ENCODE measurements at places on chromosomes 2 and 18.
A peak's percentile ranks its signal among the peaks of the same experiment; 100 is the strongest.

DNA sequence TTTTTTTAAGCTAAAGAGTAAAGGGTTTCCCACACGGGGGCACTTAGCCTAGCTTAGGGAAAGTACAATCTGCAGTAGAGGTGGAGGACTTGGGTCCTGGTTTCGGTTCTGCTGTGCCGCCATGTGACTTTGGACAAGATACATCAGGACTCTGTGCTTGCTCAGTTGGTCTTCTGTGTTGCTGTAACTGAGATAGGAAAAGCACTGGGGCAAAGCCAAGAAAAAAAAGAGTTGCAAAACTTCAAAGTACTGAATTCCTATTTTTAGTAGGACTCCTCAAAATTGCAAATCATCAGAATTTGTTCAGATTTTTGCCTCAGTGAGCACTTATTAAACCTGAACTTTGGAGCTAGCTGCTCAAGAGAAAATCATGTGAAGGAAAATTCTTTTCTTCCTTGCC lies 96.3 kb upstream of the STON1 start:
- DNase-seq = no peak

DNA sequence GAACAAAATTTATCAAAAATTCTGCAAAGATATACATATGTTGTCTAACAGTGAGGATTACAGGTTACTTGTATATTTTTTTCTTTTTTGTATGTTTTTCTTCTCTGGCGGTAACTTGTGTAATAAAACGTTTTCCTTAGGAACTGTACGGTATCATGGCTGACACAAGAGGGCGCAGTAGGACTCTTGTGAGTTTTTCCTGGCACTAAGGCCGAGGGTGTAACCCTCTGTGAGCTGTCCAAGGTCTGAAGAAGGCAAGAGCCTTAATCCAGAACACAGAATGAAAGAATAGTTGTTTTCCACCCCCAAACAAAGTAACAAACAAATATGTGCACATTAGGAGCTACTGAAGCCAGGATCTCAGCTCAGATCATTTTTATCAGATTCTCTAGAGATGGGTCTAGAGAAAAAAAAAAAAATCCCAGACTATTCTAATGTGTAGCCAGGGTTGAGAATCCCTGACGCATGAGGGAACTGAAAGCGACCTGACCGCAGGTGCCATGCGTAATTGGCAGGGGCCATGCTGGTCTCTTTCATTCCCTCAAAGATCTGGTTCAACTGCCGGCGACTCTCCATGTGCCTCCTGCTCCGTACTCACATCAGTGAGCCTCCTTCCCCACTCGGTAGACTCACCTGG lies 27.0 kb downstream of the TMEM200C start:
- DNase-seq = peak; percentile 30

DNA sequence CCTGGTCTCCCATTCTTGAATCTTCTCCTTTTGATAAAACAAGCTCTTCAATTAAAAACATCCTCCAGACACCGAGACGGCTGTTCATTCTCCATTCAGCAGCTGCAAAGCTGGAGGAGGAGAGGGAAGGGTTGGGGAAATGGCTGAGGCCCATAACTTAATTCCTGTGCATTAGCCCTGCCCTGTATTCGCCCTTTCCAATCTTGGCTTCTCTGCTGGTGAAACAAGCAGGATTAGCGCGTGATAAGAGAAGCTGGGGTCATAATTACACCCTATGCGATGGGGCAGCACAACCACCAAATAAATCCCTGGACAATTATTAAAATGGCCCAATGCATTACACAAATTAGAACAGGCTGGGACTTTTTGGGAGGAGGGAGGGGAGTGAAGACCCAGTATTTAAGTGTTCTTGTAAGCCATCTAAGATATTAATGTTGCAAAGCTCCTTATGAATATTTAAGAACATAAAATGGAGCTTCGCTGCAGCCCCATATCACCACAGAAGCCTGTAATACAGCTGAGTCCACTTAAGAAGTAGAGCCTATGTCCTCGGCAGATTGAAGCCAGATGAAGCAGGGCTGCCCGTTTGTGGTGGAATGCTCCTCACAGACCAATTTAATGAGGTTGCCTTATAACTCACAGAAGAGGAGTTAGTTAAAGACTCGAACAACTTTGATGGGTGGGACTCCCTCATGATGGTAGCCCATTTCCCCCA lies 176.6 kb upstream of the SKOR2 start:
- no peak for DNase-seq

- DNase-seq = no peak
These were observed 181.2 kb upstream of the LRATD1 start for GRCh38 chr2:14451312-14451711.

GRCh38 chr2:233468047-233468740 lies 98.4 kb downstream of the USP40 start:
- no peak for DNase-seq

DNA sequence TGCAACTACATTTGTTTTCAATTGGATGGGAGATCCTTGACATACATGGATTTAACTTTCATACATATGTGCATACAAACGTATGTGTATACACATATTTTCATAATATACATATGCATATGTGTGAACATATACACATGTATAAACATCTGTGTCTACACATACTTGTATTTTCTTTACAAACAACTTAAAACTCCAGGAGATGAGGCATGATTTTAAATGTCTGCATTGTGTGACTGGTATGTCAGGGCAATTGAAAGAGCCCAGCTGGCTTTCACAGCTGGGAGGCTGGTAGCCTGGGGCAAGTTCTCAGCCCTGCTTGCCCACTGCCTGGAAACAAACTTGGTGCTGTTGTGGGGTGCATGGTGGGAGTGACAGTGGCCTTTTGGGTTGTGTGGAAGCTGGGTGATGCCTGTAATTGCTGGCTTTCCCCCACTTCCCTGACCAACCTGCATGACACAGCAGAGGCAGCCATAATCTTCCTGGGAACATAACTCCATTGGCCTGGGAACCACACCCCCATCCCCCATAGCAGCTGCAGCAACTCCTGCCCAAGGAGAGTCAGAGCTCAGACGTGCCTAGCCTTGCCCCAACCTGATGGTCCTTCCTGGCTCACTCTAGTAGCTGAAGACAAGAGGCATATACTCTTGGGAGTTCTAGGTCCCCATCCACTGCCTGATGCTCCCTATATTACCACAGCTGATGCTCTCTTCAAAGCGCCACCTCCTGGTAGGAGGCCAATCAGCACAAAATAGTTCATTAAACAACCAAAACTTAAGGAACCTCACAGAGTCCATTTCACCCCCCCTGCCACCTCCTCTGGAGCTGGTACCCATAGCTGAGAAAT lies 158.3 kb downstream of the CERS6 start:
- peak; percentile 28 for DNase-seq

DNA sequence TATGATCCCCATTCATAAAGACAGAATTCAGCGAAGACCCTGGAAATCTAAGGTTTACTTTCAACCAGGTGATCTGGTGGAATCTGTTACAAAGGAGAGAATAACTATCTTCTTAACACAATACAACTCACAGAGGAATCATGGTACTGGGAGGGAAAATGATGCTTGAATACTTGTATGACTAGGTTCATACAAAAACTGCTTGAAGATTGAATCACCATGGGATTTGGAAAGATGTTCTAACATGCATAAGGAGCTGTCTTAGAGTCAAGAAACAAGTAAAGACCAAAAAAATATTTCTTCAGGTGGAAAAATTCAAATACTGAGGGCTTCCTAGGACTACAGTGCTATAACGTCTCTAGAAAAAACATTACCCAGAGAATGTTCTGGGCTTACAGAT lies 32.2 kb downstream of the COL5A2 start:
- DNase-seq = no peak

DNA sequence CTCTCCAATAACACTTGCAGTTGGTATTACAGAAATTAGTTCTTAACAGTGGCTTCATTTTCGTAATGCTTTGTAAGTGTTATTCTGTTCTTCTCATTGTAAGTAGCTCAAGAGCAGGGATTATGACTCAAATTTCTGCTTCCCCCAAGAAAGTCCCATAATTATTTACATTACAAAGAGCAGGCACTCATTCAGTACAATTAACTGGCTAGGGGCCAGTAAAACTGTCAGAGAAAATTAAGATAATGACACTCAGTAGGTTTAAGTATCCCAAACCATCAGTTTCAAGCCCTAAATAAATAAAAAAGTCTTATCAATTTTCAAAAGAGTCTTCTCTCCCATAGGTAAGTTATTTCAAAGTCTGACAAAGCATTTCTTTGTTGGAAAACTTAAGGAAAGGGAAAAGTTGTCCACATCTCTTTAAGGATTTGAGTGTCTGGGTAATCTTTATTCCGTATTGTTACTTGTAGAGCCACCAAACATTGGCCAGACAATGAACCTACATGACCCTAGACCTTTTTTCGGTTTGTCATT lies 137.1 kb downstream of the ARHGAP28 start:
- no peak for DNase-seq

GRCh38 chr2:41965173-41965908 lies 82.5 kb upstream of the PKDCC start:
- no peak for DNase-seq

DNA sequence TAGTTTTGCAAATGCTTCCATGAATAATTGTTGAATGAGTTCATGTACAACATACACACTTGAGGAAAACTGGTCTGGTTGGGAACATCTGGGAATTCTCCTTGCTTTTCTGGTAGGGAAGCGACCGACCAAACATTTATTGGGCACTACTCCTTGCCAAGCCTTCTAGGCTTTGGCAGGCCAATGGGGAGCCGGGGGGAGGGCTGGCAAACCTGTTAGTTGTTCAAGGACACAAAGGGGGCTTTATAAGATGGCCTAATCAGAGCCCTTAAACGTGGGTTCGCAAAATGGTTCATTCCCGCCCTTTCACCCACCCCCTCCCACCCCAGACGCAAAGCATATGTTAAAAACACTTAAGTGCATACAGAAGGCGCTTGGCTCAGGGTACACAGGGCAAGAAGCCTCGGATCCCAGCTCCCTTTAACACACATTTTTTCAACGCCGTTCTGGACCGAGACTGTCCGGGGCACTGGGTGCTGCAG lies 844 bp upstream of the VSNL1 start:
- DNase-seq = no peak

DNA sequence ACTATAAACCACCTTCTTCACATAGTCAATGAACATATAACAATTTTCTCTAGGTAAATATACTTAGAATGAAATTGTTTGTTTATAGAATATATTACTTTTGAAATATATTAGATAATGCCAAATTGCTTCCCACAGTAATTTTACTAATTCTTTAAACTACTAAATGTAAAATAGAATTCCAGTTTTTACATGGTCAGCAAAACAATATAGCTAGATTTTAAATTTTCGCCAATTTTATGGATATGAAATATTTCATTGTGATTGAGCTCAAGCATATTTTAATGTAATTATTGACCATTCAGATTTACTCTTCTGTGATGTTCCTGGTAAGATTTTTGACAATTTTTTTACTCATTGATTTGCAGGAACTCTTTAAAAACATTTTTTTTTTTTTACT lies 444.6 kb downstream of the PARD3B start:
- DNase-seq = no peak

- DNase-seq = no peak
These were observed 16.7 kb upstream of the MRPL33 start for GRCh38 chr2:27754831-27755230.

- no peak for DNase-seq
These were observed 49.7 kb upstream of the CD28 start for GRCh38 chr2:203656522-203657287.

GRCh38 chr2:61512768-61513398 lies 25.3 kb downstream of the XPO1 start:
- no peak for DNase-seq

- DNase-seq = no peak
These were observed 128.8 kb upstream of the SLC1A4 start for GRCh38 chr2:64860276-64860885.

GRCh38 chr2:206245265-206245672 lies 29.2 kb upstream of the ZDBF2 start:
- no peak for DNase-seq

DNA sequence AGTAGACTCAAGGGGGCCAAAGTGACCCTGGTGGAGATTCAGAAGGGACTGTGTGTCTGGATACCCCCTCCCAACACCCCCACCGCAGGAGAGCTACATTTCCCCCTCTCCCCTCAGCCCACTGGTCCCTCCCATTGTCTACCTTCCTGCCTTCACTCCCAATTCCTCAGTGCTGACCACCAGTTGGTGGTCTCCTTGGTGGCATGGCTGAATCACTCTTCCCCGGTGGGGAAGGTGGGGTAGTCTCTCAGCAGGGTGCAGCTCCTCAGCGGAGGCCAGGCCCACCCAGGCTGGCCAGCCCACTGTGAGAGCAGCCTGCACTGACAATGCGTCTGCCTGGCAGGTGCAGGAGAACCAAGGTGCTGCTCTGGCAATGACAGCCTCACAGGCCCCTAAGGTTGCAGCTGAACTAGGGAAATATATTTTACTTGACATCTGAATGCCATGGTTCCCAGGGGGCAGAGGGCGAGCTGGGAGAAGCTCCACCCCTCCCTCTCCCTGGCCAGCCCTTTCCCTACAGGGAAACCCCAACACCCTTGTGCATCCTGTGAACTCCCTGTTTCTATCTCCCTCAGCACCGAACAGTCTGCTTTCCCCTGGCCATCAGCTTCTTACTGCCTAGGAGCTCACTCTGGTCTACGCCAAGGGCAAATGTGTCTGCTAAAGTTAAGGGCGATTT lies 62.6 kb upstream of the PAX8 start:
- DNase-seq = no peak

DNA sequence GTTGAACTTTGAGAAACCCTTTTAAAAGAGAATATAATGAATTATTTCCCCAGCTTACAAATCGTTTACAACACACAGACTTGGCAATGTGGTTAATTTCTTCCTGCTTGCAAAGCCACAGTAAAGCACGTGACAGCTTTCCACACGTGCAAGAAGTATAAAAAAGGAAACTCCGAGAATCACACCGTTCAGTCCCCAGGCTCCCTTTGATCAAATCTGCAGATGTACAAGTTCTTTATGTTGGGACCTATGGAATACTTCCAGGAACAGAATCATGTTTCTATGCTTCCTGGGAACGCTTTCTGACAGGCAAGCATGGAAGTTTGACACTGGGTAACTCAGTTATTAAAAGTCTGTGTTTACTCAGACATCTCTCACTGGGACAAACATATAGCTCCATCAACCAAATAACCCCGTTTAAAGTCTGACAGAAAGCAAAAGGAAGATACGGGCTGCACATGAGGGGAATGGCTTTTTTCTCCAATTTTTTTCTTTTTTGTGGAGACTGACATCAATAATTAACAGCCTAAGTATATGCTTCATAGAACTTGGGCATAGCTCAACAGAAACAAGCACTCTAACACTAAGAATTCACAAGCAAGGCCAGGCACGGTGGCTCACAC lies 134.8 kb downstream of the EIPR1 start:
- DNase-seq = no peak
